Fibroblast of skin of scalp (primary cell): ENCODE measurements at places on chromosomes 7 and 10.

DNA sequence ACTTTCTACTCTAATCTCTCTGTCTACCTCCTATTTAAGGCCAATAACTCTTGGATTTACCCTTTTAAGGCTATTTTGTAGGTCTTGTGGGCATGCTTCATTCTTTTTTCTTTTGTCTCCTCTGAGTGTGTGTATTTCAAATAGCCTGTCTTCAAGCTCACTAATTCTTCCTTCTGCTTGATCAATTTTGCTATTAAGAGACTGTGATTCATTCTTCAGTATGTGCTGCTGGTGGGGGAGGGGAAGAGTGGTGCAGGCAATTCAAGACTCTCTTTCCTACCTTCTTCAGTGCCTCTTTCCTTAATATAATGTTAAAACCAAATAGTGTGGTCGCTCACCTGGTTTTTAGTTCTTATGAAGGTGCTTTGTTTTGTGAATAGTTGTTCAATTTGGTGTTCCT is 20.0 kb downstream of the ABCB1 start:
- no peak for DNase-seq

GRCh38 chr10:26217396-26218086 is 967 bp downstream of the GAD2 start:
- DNase-seq = no peak

GRCh38 chr10:118523775-118524174 is 71.7 kb downstream of the PRLHR start:
- DNase-seq = peak; percentile 11

DNA sequence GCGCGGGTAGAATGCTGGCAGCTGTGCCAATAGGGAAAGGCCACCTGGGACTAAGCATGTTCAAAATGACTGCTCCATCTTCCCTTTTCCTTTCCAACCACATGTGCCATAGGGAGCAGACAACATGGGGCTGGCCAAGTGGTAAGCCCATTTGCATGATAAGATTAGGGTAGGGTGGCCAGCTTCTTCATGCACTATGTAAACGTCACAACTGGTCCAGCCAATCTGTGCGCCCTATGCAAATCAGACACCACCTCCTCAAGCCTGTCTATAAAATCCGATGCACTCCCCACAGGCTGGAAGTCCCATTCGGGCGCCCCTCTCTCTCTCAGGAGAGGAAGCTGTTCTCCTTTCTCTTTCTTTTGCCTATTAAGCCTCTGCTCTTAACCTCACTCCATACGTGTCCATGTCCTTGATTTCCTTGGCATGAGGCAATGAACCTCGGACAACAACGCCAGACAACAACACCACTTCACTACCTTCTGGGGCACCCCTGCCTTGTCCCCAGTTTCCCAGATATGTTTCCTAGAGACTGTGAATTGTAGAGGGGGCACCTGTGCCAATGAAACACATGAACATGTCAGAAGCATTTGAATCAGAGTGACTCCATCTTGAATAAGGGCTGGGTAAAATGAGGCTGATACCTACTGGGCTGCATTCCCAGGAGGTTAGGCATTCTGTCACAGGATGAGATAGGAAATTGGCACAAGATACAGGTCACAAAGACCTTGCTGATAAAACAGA is 19.1 kb upstream of the EXOC6 start:
- DNase-seq = no peak

- no peak for DNase-seq
Observed at GRCh38 chr10:57898231-57898630, 369.5 kb downstream of the IPMK start.

DNA sequence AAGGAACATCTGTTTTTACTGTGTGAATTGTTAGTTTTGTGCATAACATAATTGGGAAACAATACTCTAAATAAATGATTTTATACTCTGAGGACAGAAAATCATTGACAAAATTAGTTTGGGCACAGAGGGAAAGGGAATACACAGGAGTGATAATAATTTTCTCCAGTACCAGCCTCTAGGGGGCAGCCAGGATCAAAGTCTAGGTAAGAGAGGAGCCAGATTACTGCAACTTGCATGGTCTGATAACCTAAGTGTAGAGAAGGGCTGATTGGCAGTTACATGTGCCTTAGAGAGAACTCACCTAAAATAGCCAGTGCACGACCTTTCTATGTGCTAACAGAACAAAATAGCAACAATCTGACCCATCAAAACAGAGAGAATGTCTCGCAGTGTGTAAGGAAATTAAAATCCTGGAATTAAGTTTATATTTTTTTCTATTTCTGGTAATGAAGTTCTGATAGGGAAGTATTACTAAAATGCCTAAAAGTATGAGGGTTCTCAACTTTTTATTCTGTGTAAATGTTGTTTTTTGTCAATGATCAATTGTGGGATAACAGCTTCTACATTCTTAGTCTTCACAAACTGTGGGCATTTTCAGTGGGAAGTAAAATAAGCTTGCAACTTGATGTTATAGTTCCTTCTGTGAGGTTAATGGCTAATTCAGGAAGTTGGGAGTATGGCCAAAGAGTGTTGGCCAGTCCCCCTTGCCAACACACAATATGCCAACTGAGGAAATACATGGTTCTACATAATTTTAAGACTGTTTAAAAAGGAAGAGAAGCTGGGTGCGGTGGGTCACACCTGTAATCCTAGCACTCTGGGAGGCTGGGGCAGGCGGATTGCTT is 66.4 kb downstream of the EXOC6 start:
- peak; percentile 57 for DNase-seq

DNA sequence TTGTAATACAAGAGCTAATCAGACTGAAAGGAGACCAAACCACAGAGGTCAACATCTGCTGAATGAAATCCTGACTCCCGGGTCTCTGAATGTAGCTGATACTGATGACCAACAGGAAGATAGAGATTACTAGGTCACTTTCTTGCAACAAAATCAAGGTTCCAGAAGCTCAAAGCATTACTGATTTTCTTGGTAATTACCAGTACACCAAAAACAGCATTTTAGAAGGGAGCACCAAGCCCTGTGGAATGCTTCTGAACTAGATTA is 177.7 kb downstream of the SLC25A13 start:
- DNase-seq = no peak

DNA sequence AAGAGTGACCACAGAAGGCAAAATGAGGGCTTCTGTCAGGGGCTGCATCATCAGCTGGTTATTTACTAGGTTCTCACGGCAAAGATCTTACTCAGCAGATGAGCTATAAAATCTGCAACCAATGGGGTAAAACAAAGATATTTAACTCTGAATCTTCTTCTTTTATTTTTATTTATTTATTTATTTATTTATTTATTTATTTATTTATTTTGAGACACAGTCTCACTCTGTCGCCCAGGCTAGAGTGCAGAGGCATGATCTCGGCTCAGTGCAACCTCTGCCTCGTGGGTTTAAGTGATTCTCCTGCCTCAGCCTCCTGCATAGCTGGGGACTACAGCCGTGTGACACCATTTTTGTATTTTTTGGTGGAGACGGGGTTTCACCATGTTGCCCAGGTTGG is 11.3 kb downstream of the C10orf143 start:
- no peak for DNase-seq

- DNase-seq = no peak
Observed at GRCh38 chr10:6176691-6177231, 26.0 kb upstream of the PFKFB3 start.

- DNase-seq = no peak
Observed at GRCh38 chr10:83990126-83990525, 149.2 kb upstream of the GHITM start.

DNA sequence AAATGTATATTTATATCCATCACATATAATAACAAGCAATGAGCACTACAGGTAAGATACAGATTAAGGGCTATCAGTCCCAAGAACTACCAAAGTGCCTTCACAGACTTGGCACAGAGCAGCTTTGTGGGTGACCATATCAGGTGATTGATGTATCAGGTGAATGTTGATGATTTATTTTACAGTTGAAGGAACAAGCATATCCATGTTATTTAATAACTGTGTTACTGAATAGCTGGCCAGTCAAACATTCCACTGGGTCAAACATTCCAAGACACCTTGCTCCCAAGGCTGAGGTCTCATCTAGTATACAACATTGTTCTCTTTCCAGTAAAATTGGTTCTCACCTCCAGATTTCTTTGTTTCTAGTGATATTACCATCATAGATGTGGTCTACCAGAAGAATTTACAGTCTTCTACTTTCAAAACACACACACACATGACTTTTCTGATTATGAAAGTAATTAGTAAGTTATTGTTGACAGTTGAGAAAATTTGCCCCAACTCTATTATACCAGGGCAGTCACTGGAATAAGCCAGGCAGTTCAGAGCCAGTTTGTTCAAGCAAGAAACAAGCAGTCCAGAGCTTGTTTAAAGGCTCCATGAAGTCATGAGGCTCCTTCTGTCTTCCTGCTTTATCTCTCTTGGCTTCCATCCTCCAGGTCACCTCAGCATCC is 68.2 kb downstream of the ELAPOR2 start:
- no peak for DNase-seq

DNA sequence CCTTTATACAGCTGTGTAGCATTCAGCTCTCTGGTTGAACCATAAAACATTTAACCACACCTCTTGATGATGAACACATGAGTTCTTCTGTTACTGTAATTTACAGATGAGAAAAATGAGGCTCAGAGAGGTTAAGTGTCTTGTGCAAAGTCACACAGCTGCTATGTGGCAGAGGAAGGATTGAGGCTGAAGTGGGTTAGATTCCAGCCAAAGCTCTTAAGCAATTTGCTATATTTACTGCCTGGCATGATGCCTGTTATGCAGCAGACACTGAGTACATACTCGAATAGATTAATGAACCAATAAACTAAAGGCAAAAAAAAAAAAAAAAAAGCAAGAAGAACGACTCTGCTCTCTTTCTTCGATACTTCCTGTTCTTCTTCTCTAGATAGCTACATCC is 35.7 kb downstream of the GFRA1 start:
- DNase-seq = no peak

DNA sequence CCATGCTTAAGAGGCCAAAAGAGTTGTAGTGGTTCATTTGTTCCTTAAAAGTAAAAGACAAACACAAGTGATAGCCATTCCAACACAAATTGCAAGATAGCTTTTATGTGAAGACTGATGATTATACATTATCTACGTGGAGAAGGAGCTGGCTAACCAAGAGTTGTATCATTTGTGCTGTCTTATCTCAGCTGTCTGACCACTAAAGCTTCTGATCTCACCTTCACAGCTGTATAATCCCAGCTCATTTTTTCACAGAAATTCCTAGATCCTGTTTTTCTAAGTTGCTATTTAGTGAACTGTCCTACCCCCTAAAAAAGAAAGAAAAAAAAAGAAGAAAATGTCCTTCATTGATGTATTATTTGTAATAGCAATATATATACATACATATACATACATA is 9.8 kb downstream of the USP6NL start:
- DNase-seq = no peak

DNA sequence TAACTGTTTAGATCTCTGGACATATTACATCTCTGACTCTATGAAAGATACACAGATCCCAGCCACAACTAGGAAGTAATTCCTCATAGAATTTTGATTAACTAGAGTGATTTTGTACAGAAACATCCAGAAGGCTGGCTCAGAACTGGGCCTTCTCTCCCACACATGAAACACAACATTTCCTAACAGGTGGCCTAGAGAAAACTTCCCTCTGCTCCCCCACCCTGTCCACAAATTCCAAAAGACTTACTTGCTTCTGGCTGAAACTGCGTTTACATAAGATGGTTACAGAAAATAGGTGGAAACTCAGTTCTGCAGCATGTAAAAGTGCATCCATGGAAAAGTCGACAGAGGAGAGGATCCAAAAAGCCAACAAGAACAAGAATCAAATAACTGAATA is 132.9 kb downstream of the FZD1 start:
- DNase-seq = no peak

DNA sequence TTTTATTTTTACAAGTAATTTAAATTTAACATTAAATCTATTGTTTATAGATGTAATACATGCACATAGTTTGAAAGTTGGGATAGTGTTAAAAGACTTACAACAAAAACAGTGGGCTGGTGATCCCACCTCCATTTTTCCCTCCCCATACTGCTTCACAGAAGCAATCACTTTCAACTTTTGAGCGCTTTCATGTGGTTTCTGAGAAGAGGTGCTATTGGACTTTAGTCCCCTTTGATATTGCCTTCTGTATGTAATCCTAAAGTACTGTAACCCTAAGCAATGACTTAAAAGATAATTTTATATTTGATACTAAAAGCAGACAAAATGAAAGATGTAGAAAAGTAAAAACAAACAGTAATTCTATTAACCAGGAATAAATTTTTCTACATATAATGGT is 88.1 kb upstream of the FAM171A1 start:
- no peak for DNase-seq

DNA sequence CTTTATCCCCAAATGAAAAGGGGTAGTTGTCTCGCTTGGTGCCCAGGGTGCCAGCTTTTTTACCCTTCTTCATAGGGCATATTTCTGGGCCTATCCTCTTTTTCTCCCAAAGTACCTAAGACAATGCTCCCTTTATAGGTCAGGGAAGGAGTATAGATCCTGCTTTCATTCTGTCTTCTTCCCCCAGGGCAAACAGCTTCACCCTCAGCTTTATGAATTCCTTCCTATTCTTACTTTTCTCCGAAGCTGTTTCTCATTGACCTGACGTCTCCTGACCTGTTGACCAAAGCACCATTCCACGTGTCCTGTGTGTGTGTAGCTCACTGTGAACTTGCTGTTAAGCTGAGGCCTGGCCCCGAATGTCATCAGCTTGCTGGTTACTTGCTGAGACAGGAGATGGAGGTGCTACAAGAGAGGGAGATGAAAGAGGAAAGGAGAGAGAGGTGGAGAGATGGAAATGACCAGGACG is 48.9 kb downstream of the PYROXD2 start:
- DNase-seq = no peak

DNA sequence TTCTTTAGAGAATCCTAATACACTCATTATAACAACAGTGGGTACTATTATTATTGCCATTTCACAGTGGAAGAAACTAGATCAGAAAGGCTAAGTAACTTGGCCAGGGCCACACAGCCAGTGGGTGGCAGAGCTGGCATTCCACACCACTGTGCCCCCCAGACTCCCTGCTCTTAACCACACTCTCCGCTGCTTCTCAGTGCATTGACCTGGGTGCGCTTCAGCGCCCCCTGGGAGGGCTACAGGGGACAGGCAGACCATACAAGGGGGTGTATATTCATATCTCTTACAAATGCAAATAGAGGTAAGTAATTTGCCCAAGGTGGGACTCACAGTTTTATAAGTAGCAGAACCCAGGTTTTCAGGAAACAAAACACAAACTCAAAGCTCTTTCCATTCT is 77.0 kb upstream of the NMT2 start:
- DNase-seq = peak; percentile 23

DNA sequence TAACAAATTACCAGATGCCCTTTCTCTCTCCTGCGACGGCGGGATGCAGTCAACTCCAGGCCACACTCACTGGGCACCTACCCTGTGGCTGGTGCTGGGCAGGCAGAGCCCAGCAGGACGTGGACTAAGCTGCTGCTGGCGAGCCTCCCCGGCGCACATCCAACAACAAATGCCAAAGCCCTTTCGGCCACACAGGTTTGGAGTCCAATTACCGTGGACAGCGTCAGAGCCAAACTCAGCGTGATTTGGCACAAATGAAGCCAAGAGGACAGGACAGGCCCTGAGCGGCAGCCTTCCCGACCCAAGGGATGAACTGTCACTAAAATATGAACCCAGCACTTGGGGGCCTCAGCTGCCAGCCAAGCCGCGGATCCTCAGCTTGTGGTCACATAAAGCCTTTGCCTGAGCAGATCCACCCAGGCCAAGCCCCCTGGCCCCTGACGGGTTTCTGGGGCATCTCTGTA is 28.4 kb downstream of the DAGLB start:
- no peak for DNase-seq

GRCh38 chr10:44932517-44933450 is 21.6 kb downstream of the TMEM72 start:
- peak; percentile 79 for DNase-seq

- DNase-seq = no peak
Observed at GRCh38 chr10:79045566-79046175, 23.1 kb upstream of the ZMIZ1 start.

GRCh38 chr7:2012044-2012900 is 220.5 kb downstream of the MAD1L1 start:
- DNase-seq = no peak
